ENCODE measurements at places on chromosomes 16 and 17.

GRCh38 chr17:39740357-39741111, 2.8 kb downstream of the GRB7 start:
- DNase-seq, result peak; percentile 63

GRCh38 chr17:4710693-4711634, 532 bp downstream of the ARRB2 start:
- DNase-seq, result no peak

DNA sequence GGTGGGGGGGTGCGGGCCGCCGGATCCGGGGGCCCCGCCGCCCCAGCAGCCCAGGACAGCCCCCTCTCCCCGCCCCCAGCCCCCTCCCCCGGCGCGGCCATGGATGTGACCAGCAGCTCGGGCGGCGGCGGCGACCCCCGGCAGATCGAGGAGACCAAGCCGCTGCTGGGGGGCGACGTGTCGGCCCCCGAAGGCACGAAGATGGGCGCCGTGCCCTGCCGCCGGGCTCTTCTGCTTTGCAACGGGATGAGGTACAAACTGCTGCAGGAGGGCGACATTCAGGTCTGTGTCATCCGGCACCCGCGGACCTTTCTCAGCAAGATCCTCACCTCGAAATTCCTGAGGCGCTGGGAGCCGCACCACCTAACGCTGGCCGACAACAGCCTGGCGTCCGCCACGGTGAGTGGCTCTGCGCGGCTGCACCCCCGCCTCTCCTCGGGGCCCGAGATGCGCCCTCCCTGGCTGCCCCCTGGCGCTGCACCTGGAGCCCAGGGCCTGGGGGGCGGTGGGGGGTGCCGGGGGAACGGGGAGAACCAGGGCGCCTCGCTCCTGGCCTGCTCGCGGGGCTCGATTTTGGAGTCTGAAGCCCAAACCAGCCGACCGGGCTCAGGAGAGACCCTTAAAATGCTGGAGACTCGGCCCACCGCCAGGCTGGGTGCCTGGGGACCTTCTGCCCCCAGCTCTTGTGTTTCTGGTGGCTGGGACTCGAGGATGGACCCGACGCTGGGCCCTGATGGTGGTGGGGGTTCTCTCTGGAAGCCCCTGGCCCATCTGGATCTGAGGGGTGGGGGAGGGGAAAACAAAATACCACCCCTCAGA, 744 bp downstream of the CMIP start:
- peak; percentile 63 for DNase-seq

- DNase-seq, result peak; percentile 17
Measured at GRCh38 chr17:39527220-39527813, 66.0 kb downstream of the CDK12 start.

DNA sequence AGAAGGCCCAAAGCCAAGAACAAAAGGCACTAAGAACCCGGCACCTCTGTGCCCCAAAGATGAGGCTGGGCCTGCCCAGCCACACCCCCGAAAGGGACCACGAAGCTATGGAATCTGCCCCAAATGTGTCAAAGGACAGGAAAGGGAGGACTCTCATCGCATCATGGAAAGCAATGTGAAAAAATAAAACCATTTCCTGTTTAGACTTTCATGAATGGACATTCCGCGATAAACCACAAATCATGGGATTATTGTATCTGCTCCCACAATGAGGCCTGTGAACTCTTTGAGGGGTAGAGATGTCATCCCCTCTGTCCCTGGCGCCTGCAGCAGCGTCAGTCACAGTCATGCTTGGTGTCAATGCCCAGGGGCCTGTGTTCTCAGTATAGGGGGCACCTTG, 135.0 kb downstream of the COPRS start:
- DNase-seq, result no peak

DNA sequence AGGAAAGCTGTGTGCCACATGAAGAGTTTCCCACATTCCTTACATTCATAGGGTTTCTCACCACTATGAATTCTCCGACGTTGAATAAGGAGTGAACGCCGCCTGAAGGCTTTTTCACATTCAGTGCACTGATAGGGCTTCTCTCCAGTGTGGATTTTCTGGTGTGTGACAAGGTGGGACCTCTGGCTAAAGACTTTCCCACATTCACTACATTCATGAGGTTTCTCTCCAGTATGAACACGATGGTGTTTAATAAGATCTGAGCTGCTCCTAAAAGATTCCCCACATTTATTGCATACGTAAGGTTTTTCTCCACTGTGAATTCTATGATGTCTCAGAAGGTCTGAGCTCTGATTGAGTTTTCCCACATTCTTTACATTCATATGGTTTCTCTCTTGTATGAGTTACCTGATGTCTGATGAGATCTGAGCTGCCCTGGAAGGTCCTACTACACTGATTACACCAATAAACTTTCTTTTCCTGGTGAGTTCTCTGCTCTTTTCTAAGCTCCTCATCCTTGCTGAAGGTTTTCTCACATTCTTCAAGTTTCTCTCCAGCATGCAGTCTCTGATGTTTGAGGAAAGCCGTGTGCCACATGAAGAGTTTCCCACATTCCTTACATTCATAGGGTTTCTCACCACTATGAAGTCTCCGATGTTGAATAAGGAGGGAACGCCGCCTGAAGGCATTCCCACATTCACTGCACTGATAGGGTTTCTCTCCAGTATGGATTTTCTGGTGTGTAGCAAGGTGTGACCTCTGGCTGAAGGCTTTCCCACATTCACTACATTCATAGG, 10.0 kb downstream of the ZNF594 start:
- no peak for DNase-seq

DNA sequence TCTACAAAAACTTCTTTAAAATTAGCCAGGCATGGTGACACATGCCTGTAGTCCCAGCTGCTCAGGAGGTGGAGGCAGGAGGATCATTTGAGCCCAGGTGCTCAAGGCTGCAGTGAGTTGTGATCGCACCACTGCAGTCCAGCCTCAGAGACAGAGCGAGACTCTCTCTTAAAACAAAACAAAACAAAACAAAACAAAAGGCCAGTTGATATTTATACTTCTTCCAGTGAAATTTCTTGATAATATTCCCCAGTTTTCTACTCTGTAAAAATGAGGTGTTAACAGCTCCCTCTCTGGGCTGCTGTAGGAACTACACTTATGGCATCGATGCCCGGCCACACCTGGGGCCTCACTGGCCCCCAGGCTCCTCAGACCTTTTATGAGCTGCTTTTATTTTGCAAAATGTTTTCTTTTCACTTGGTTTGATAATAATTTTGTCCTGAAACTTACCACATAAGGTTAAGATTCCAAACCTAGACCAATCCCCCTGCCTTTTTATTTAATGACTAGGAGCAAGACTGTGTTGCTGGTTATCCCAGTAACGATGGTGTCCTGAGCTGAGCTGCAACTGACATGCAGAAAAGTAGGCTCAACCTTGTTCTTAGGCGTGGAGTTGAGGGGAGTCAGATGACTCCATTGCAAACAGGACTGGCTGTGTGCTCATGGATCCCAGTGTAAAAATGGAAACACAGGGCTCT, 17.6 kb downstream of the MAPK8IP3 start:
- DNase-seq, result peak; percentile 51

GRCh38 chr16:78189121-78189520, 89.7 kb downstream of the WWOX start:
- DNase-seq, result no peak

DNA sequence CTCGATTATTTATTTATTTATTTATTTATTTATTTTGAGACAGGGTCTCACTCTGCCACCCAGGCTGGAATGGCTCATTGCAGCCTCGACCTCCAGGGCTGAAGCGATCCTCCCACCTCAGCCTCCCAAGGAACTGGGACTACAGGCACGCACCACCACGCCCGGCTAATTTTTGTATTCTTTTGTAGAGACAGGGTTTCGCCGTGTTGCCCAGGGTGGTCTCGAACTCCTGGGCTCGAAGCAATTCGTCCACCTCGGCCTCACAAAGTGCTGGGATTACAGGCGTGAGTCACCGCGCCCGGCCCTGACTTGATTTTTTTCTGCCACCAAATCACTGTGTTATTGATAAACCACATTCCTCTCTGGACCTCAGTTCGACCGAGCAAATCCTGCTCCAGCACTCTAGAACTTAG, 758 bp upstream of the RPL23A start:
- no peak for DNase-seq

GRCh38 chr16:55834049-55834448, 1.2 kb upstream of the CES1 start:
- no peak for DNase-seq

DNA sequence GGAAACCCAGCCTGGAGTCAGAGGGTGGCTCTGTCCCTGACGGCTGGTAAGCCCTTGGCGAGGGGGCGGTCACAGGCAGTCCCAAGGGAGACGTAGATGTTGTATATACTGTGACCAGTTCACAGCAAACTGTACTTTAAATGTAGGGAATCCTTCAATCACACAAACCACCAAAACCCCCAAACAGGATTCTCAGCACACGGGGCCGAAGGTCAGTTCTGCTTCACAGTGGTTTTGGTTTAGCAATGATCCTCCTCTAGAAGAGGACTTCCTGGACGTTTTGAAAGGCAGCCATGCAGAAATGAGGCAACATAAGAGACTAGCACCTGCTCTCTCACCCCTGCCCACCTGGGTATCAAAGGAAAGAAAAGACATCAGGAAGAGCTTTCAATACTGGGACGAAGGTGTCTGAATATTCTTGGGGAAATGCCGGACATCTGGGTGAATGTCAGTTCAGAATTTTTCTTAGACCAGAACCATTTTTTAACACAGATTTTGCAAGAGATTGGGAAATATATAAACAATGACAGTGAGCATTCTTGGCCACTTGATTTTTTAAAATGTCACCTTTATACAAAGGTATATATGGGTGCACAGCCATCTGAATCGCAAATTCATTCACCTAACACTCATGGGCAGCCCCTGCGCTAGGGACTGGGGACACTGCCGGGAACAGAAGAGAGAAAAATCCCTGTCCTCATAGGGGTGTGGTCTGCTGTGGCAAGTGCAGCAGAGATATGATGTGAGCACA, 74.2 kb downstream of the CRISPLD2 start:
- DNase-seq, result no peak

- DNase-seq, result no peak
Measured at GRCh38 chr17:77540531-77540930, 399.8 kb downstream of the SEC14L1 start.

- DNase-seq, result peak; percentile 78
Measured at GRCh38 chr17:48915459-48916282, 7.5 kb downstream of the UBE2Z start.

GRCh38 chr17:74117087-74117698, 86.3 kb upstream of the RPL38 start:
- DNase-seq, result no peak

- DNase-seq, result peak; percentile 1
Measured at GRCh38 chr16:52471650-52472370, 75.1 kb downstream of the TOX3 start.

- no peak for DNase-seq
Measured at GRCh38 chr17:46108550-46109110, 84.6 kb downstream of the KANSL1 start.

- no peak for DNase-seq
Measured at GRCh38 chr17:63418540-63418939, 27.6 kb downstream of the CYB561 start.

DNA sequence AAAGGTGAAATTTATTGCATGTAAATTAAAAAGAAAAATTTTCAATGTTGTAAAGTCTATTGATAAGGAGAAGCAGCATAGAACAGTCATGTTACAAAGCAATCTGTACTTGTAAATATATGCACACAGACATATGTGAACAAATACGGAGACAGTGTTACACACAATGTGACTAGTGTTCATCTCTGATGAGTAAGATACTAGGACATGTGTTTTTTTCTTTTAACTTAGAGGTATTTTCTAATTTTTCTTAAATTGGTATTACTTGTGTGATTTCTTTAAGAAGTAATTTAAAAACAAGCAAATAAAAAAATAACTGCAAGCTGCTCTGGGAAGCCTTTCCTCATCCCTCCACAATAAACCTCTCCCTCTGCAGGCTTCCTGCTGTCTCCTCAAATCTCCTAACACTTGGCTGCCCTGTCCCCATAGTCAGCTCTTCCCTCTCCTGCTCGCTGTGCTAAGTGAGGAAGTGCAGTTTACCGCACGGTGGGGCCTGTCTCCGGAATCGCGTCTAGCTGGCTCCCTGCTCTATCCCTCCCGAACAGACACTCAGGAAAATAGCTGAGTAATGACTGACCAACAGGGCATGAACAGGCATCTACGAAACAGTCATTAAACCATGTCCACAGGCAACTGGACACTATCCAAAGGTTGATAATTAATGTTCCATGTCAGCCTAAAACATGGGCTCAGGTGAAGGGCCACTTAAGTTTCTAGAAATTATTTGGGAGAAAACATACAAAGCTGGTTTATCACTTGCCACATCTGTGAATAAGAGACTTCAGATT, 35.9 kb downstream of the CMTM4 start:
- DNase-seq, result peak; percentile 89

DNA sequence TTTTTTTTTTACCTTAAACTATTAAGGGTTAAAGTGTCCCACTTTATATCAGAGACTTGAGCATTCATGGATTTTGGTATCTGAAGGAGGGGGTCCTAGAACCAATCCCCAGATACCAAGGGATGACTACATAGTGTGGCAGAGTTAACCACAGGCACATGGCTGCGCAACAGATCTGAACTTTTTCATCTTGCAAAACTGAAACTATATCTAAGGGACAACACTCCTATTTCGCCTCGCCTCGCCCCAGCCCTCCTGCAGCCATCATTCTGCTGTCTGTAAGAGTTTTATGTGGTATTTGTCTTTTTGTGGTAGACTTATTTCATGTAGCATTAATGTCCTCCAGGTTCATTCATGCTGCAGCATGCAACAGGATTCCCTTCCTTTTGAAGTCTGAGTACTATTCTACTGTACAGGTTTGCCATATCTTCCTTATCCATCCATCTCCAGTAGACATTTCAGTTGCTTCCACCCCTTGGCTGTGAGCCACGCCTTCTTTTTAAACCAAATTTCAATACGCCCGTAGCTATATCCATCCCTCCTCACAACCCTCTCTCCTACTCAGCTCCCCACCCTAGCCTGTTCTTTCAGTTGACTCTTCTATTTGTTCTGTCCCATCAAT, 53.2 kb downstream of the AMFR start:
- no peak for DNase-seq

DNA sequence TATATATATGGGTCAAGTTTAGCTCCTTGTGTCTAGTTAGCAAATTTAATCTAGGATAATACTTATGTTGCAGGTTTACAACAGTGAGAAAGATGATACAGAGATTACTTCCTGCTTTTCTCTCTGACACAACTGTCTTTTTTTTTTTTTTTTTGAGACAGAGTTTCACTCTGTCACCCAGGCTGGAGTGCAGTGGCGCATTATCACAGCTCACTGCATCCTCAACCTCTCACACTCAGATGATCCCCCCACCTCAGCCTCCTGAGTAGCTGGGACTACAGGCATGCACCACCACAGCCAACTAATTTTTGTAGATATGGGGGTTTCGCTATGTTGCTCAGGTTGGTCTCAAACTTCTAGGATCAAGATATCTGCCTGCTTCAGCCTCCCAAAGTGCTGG, 706.9 kb upstream of the SOX9 start:
- DNase-seq, result no peak

- no peak for DNase-seq
Measured at GRCh38 chr16:12009462-12009861, 32.9 kb downstream of the SNX29 start.

DNA sequence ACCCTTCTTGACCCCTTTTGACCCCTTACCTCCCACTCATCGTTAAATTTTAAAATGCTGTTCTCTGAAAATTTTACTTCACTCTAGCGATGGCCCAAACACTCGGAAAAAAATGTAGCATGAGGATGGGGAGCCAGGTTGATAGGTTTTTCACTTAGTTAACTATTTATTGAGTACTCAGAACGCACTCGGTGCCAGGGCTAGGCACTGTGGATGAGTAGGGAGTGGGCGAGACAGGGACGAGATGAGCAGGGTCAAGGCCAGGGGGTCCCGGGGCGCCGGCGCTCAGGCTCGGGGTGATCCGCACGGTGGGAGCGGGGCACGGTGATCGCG, 392 bp downstream of the ZSCAN32 start:
- no peak for DNase-seq
